ENCODE measurements at places on chromosomes 5 and 9.

DNA sequence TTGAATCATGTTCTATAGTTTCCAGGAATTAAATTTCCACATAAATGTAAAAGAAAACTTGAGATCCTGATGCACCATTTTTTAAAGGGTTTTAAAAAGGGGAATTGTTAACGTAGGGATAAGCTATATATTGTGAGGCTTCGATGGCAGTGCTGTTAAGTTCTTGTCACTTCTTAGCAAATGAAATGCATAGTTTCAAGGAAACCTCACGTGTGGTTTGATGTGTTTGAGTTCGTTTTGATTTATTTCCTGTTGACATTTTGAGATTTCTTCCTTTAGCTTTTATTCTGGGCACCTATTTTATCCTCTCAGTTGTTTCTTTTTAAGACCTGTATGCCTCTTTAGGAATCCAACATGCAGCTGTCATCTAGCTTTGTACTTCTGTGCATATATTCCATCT, 301.0 kb downstream of the DOCK8 start:
- H3K4me1 ChIP-seq = no peaks in the 10 kb centered on the region
- DNase-seq = no peak
- H3K27ac ChIP-seq = no peak overlapping the region
- no peaks in the 10 kb centered on the region for H3K36me3 ChIP-seq
- H3K27me3 ChIP-seq = no peaks in the 10 kb centered on the region

DNA sequence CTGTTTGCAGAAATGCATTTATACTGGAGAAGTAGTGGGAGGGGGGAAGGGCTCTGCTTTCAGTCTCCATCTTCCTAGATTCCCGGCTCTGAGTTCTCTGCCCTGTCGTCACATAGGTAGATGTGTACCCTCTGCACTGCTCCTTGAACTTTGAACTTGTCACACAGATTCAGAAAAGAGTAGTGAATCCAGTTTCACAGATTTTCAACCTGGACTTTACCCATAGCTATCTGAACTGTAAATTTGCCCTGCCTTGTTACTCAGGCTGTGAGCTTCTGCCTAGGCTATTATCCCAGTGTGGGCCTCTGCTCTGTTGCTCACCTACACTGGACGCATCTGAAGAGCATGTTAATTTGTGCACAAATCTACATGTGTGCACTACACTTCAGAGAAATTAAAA, 12.8 kb upstream of the C9orf152 start:
- H3K4me3 ChIP-seq = no peak overlapping the region
- H3K27me3 ChIP-seq = no peaks in the 10 kb centered on the region
- no peaks in the 10 kb centered on the region for H3K4me1 ChIP-seq
- no peaks in the 10 kb centered on the region for H3K36me3 ChIP-seq

GRCh38 chr5:67192719-67193438, 3.7 kb downstream of the CD180 start:
- no peak overlapping the region for H3K27ac ChIP-seq
- no peaks in the 10 kb centered on the region for H3K27me3 ChIP-seq
- no peak overlapping the region for H3K4me3 ChIP-seq
- H3K4me1 ChIP-seq = no peaks in the 10 kb centered on the region
- no peak for DNase-seq

DNA sequence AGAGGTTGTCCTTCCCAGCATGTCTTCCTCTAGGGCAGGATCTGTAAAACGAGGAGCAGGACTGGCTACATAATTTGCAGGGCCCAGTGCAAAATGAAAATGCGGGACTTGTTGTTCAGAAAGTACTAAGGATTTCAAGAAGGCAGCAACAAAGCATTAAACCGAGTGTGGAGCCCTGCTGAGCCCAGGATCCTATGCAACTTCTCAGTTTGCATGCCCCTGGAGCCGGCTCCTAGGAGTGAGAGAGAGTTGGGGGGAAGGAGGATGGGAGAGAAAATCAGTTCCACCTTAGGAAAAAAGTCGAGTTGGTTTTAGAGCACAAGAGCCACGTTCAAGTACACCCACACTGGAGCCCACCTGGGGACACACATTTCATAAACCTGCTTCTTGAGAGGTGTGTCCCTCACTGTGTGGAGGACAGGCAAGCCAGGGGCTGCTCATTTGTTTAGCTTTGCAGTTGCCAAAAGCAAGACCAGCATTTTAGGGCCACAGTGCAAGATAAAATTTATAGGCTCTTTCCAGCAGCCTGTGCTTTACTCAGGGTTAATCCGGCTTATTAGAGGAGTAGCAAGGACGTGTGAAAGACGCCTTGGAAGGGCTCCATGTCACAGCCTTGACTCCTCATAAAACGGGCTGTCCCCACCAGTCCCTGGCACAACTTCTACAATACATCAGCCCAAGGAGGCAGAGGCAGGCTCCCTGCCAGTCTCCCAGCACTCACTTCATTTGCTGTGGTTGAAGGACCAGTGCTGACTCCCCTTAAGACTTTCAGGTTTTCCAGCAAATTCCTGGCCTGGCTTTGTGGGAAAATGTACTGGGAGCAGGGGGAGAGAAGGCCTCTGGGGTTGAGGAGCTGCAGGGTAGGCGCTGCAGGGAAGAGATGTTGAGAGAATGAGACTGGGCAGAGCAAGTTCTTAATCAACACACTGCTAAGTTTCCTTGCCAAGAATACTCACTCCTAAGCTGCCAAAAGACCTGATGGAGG, 159.7 kb upstream of the SEMA6A start:
- H3K27me3 ChIP-seq = no peaks in the 10 kb centered on the region
- no peak overlapping the region for H3K27ac ChIP-seq
- no peak overlapping the region for H3K4me3 ChIP-seq
- no peak for DNase-seq
- peaks cover 3% of the 10 kb centered on the region for H3K4me1 ChIP-seq

GRCh38 chr9:21967169-21967568, 27.0 kb downstream of the CDKN2A start:
- DNase-seq = no peak
- no peak overlapping the region for H3K27ac ChIP-seq
- H3K4me1 ChIP-seq = peaks cover 5% of the 10 kb centered on the region
- H3K36me3 ChIP-seq = no peaks in the 10 kb centered on the region
- H3K4me3 ChIP-seq = no peak overlapping the region

DNA sequence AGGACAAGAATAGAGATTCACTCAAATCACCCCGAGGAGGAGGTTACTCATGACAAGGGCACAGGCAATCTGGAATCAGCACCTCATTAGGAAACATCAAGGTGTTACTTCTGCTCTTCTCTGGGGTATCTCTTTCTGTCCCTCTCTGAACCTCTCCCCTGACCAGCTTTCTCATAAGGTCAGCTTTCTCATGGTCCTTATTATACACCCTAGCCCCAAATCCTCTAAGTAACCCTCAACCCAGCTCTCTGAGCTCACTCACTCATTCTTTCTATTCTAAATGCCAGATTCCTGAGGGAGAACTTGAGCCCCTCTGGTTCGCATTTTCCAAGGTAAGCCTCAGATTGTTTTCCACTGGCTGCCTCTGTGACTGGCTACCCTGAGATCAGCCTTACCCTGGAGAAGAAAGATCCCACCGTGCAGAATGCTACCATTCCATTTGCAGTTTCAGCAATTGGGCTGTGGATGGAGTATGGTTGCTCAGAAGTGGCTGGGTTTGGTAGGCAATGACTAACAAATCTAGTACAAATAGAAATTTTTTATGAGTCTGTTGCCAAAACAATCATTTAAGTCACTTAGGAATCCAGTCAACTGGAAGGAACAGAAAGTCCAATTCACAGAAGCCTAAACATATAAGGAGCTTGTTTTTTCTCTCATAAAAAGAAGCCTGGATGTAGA, 9.0 kb upstream of the TIMD4 start:
- DNase-seq = no peak
- H3K4me3 ChIP-seq = no peak overlapping the region
- H3K27ac ChIP-seq = no peak overlapping the region
- H3K4me1 ChIP-seq = no peaks in the 10 kb centered on the region

GRCh38 chr5:41637424-41637823, 127.0 kb upstream of the PLCXD3 start:
- no peaks in the 10 kb centered on the region for H3K36me3 ChIP-seq
- no peak overlapping the region for H3K4me3 ChIP-seq
- no peaks in the 10 kb centered on the region for H3K27me3 ChIP-seq
- H3K4me1 ChIP-seq = no peaks in the 10 kb centered on the region

DNA sequence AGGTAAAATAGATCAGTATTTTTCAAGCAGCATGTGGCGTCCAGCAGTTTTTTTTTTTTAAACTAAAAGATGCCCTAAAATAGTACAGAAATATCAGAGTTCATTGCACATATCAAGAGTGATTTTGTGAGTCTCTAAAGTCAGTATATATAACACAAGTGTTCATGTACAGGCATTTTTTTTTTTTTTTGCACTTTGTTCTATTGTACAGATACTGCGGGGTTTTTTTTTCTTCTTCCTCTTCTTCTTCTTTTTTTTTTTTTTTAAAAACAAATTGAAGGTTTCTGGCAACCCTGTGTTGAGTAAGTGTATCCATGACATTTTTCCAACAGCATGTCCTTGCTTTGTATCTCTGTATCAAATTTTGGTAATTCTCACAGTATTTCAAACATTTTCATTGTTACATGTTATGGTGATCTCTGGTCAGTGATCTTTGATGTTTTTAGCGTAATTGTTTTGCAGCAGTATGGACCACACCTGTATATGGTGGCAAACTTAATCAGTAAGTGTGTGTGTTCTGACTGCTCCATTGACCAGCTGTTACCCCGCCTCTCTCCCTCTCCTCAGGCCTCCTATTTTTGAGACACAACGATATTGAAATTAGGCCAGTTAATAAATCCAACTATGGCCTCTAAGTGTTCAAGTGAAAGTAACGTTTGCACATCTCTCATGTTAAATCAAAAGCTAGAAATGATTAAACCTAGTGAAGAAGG, 76.8 kb downstream of the TRIO start:
- no peak overlapping the region for H3K4me3 ChIP-seq
- no peaks in the 10 kb centered on the region for H3K36me3 ChIP-seq
- no peak overlapping the region for H3K27ac ChIP-seq
- H3K4me1 ChIP-seq = peaks cover 5% of the 10 kb centered on the region

DNA sequence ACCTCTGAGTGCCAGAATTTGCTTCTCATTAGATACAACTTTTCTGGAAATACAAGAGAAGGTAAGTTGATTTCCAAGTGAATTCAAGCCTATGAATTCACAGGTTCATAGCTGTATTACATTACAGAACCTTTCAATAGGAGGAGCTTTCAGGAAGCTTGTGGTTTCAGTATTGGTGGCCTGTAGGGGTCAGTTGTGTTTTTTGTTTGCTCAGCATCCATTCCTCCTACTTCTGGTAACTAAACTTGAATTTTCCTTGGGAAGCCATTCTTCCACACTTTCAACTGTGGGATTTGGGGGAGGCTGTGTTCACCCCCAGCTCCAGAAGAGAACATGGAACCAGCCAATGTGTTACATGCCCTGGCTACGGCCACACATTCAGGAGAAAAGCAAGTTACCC, 5.6 kb upstream of the CYSTM1 start:
- H3K4me3 ChIP-seq = no peak overlapping the region
- H3K27me3 ChIP-seq = no peaks in the 10 kb centered on the region
- H3K36me3 ChIP-seq = no peaks in the 10 kb centered on the region
- no peak for DNase-seq

DNA sequence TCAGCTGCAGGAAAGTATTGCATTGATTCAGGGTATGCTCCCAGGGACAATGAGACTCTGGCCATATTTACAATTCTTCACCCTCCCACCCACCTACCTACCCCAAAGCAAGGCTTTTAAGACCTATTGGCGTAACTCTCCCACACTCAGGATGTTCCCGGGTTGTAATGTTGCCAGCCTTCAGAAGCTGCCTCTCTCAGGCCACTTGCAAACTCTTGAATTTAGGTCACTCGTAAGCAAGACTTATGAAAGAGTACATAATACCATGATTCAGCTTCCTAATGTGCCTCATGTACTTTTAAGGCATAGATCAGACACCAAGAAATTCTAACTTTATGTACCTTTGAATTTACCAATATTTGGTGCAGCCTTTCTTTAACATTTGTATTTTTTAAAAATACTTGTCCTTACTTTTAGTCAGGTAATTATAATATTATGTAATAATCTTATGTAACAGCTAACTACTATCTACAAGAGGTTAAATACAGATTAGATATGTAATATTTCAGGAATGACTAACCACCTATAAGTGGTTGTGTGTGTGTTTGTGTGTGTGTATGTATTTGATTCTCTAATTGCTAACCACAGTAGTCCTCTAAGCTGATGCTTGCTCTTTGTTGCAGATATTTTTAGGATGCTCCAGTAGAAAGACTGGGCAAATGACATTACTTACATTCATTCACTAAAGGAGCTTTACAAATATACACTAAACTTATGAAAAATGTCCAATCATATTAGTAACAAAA, 630.5 kb upstream of the MEF2C start:
- H3K27ac ChIP-seq = no peak overlapping the region
- no peak for DNase-seq
- no peaks in the 10 kb centered on the region for H3K4me1 ChIP-seq
- H3K36me3 ChIP-seq = no peaks in the 10 kb centered on the region
- no peak overlapping the region for H3K4me3 ChIP-seq

- no peak for DNase-seq
- no peak overlapping the region for H3K27ac ChIP-seq
- H3K36me3 ChIP-seq = no peaks in the 10 kb centered on the region
- H3K27me3 ChIP-seq = no peaks in the 10 kb centered on the region
- no peaks in the 10 kb centered on the region for H3K4me1 ChIP-seq
These were observed 35.2 kb upstream of the MIER3 start for GRCh38 chr5:56987171-56987570.

DNA sequence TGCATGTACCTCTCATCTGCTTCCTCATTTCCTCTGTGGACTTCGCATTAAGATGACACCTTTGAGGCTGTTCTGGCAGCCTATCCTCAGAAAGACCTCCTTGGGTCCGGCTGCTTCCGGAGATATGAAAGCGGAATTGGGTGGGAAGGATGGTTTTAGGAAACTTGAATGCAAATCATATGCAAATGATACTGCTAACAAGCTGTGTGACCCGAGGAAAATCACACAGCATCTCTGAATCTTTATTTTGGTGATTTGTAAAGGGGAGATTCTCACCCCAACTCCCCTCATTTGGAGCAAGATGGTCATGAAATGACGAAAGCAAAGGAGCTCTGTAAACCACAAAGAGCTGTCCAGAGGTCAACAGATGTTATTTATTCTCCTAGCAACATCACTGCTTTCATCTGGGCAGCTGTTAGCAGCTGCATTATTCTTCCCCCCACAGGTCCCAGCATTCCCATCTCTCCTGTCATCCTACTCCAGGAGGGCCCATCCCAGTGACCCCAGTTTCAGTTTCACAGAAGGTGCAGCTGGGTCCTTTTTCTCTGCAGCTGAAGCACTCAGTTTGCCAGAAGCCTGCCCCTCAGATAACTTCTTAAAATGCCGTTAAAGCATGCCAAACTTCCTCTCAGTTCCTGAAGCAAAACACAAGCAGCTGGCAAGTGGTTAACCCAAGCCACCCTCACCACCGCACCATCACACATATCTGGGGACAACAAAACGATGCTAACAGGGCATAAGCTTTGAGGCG, 269.5 kb downstream of the SEC61B start:
- no peak overlapping the region for H3K4me3 ChIP-seq
- H3K27ac ChIP-seq = no peak overlapping the region
- no peaks in the 10 kb centered on the region for H3K27me3 ChIP-seq
- H3K36me3 ChIP-seq = no peaks in the 10 kb centered on the region
- DNase-seq = no peak
